Activated CD4-positive, CD25-positive, alpha-beta regulatory T cell treated with anti-CD3 and anti-CD28 coated beads, Interleukin-2, amount 50 U/mL, for 16 hours (primary cell): ENCODE measurements at places on chromosomes 11 and 22.

GRCh38 chr22:39534092-39534506, 1.6 kb upstream of the RPS19BP1 start:
- DNase-seq, result no peak

DNA sequence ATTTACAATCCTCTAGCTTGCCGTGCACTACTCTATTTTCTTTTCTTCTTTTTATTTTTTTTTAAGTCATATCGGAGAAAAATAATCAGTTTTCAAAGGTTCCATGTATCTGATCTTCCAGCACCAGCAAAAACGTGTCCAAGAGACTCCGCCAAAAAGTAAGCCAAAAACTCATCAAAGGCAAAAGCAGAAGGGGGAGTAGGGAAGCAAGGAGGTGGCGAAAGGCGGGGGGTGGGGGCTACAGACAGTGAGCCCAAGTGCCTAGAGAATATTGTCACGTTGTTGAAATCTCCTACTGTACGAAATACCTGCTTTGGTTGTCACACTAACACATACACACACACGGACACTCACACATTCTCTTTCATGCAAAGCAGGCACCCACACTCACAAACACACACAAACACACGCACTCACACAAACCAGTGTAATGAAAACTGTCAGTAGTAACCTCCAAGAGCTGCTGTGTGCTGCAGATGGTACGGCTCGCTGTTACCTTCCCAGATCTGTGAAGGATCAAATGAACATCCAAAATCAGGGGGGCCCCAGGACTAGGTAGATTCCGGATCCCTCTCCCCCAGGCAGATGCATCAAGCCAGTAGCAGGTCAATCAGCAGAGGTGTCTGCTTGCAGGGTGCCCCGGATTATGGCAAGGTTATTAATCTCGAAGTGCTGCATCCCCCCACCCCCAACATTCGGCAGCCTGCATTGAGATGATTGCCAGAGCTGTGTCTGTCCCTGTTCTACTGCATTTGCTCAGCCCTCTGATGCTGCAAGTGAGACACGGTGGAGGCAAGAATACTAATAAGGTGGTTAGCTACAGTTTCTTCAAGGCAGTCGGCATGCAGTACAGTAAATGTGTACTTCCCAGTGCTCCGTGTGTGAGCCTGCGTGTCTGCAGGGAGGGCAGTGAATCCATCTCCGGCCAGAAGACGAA, at the start of gene LRRC4C:
TSS of gene LRRC4C (minus strand) at position 188 of the 937 bp plus-strand sequence.
- DNase-seq, result no peak

GRCh38 chr11:120331301-120331996, 4.8 kb upstream of the ARHGEF12 start:
- DNase-seq, result no peak

GRCh38 chr11:77287136-77287535, 14.3 kb downstream of the GDPD4 start:
- DNase-seq, result no peak

GRCh38 chr11:15977116-15977515, 379.2 kb downstream of the SOX6 start:
- DNase-seq, result no peak

- DNase-seq, result no peak
Observed at GRCh38 chr11:335779-336658, 15.4 kb upstream of the IFITM3 start.

GRCh38 chr11:36034551-36035331, 90.9 kb downstream of the LDLRAD3 start:
- no peak for DNase-seq

- no peak for DNase-seq
Observed at GRCh38 chr11:59801981-59802638, 8.5 kb downstream of the MRPL16 start.

DNA sequence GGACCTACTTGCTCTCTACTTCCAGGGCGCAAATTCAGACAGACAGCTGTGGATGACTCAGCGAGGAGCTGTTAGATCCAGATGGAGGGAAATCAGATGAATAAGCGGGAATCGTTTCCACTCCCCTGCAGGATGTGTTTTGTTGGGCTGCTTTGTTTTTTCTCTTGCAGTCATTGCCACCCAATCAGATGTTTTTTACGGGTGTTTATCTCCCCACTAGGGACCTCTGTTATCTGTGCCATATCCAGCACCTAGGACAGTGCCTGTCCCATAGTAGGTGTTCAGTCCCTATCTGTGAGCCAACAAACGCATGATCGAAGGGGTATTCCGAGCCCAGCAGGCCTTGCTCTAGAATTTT, 51.1 kb upstream of the PARVG start:
- DNase-seq, result no peak

DNA sequence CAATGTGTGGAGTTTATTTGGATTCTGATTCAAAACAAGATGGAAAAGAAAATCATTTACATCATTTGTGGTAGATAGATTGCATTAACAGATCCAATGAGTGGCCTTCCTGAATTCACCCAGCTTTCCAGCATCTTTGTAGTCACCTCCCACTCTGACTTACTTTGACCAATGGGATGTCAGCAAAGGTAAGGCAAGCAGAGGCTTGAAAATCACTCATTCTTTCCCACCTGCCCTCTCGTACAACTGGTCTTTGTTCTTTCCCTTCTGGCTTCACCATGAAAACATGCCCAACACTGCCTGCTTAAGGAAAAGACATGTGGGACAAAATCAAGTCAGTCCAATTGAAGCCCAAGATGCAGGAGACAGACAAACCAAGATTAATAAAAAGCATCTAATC, 202.1 kb downstream of the TTC28 start:
- no peak for DNase-seq

GRCh38 chr11:18236664-18237356, at the start of gene SAA4:
Gene SAA4, minus strand, starts transcription at chr11:18236802. Its CDS starts 876 bp downstream, at chr11:18235926.
- no peak for DNase-seq

GRCh38 chr11:73159297-73159696, 17.2 kb upstream of the FCHSD2 start:
- DNase-seq, result no peak

DNA sequence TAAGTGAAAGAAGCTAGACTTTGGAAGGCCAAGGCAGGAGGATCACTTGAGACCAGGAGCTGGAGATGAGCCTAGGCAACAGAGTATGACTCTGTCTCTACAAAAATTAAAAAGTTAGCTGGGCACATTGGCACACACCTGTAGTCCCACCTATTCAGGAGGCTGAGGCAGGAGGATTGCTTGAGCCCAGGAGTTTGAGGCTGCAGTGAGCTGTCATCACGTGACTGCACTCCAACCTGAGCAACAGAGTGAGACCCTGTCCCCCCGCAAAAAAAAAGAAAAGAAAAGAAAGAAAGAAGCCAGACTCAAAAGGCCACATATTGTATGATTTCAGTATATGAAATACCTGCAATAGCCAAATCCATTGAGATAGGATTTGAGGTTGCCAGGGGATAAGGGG, 7.9 kb upstream of the CAPN5 start:
- DNase-seq, result no peak

- no peak for DNase-seq
Observed at GRCh38 chr11:24805671-24806070, 308.8 kb downstream of the LUZP2 start.

DNA sequence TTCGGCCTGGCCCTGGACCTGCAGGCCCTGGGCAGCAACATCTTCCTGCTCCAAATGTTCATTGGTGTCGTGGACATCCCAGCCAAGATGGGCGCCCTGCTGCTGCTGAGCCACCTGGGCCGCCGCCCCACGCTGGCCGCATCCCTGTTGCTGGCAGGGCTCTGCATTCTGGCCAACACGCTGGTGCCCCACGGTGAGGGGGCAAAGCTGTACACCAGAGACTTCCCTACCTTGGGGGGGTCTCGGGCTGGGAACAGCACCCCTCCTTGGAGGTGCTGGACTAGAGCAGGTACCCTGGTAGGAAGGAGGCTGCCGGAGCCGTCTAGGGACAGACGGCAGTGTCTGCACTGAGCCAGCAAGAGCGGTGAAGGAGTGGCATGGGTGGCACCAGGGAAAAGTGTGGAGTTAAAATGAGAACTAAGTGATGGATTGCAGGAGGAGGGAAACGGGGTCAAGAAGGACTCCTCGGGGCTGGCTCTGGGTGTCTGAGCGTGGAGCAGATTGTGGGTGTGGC, 8.7 kb downstream of the SLC22A12 start:
- no peak for DNase-seq

DNA sequence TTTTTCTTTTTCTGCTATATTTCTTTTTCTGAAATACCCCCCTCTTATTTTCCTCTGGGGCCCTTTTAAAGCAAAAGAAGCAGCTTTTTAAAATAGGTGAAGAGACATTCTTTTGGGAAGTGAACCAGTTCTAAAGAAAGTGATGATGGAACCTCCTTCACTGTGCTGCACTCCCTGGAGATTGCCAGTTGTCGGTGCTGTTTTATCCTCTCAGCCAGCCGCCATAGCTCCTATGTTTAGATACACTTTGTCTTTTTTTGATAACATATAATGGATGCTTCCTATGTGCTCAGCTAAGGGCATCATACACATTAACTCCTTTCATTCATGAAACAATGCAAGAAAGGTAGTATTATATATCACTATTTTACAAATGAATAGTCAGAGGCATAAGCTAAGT, 14.0 kb downstream of the CFAP300 start:
- no peak for DNase-seq

GRCh38 chr22:46895753-46896152, 133.3 kb downstream of the TBC1D22A start:
- DNase-seq, result no peak

- DNase-seq, result no peak
Observed at GRCh38 chr11:882596-882995, 28.0 kb downstream of the CHID1 start.

GRCh38 chr11:45423475-45424120, 137.5 kb upstream of the SYT13 start:
- no peak for DNase-seq

GRCh38 chr11:12110201-12110713, at the start of gene MICAL2:
Gene MICAL2, plus strand, starts transcription at chr11:12110590. Its CDS starts 51,566 bp downstream, at chr11:12162156.
- peak; percentile 55 for DNase-seq

DNA sequence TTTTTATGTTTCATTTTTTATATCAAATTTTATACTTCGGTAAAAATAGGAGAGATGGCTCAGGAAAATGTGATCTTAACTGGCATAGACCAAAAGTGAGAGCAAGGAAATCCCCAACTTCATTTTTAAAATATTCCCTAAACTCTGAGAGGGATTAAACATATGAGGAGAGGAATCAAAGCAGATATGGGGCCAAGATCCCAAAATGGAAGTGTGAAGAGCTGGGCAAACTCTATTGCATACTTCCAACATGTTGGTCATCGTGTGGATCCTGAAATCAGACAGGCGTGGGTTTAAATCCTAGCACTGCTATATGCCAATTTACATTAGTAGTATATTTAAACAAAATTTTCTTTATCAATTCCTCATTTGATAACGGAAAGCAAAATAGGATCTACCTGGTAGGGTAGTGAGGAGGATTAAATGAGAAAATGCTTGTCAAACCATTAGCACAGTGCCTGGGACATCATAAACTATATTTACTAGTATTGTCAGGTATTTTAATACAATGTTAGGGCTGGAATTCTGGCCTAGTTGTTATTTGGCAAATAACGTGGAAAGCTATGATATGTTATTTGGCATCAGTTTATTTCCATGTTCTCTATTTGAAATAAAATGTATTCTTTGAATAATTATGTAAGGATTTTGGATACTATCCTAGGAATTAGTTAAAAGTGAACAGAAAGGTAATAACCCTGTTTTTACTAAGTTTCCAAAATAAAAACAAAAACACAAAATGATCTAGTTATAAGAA, 392.8 kb upstream of the CCDC90B start:
- DNase-seq, result no peak

DNA sequence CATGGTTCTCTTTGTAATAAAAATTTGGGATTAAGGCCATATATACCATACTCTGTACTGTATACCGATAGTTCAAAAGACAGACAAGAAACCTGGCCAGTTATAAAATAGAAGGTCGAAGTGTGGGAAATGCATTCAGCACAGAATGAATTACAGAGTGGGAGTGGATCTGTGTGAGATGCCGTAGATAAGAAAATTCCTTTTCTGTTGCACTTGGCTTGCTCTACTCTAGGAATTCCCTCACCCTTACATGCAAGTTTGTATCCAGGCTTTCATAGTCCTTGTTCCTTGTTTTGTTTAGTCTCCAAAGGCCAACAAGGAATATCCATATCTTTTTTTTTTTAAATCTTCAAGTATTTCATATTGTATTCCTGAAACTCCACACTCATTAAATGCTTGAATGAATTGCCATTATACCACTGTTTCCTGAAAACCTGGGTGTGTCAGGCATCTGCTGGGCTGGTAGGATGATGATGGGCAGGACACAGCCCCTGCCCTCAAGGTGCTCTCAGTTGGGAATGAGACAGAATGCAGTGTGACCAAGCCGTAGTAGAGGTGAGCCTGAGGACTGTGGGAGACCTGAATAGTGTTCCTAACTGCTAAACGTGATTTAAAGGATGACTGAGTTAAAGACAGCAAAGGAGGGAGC, 53.5 kb downstream of the TEAD1 start:
- DNase-seq, result no peak
